ENCODE measurements at places on chromosomes 7 and 10. TPM values are rescaled to one million over a fixed set of nuclear protein-coding genes. Genes with fewer than 3 reads are reported as not detected.

Gene GAD2
- not detected for total RNA-seq

Gene CTAGE6
- total RNA-seq, result not detected

Gene CARD11
- total RNA-seq, result not detected

Gene TCERG1L
- not detected for total RNA-seq

Gene DNAJC30
- total RNA-seq, result 5.6 TPM

Gene CREB5
- total RNA-seq, result 18.5 TPM

Gene VAX1
- total RNA-seq, result not detected

Gene CFAP70
- 4.1 TPM for total RNA-seq

Gene PAPSS2
- total RNA-seq, result 38.6 TPM

Gene CTNNA3
- 1.1 TPM for total RNA-seq

Gene TSPAN12
- not detected for total RNA-seq

Gene KDM7A
- 0.46 TPM for total RNA-seq

Gene ZNF804B
- total RNA-seq, result not detected

Measured in MG63 (cell line).